Stomach (tissue), 19 donors: ENCODE measurements at places on chromosomes 6 and 20. TPM values are rescaled to one million over a fixed set of nuclear protein-coding genes. Genes with fewer than 3 reads are reported as not detected.

SMIM26 gene
- 112 TPM for total RNA-seq

DNA sequence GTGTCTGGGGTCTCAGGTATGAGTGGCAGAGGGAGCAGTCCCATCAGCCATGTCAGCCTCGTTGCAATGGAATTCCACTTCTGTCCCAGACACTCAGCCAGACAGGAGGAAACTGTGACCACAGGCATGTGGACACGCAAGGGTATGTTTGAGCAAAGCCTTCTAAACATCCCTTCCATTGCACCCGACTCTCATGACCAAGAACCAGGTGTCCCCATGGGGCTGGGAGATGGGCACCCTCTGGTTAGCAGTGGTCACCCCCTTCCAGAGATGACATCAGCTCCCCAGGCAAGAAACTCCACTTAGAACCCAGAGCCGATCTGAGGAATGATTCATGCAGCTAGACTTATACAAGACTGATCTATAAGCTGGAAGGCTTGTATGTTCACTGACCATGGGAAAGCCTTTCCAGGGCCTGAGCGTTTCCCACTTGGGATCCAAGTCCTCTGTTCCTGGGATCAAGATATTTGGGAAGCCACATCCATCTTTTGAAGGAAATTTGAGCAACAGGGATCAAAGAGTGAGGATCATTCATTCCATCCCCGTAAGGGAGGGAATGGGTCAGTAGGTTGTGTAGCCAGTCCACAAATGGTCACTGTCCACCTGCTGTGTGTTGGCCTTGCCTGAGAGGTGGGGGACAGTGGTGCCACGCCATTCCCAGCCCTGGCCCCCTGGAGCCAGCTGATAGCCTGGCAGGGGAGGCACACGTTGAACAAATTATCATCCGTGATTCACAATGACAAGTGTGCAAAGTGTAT is 3.9 kb upstream of the MRGBP start:
- DNase-seq = no peak

DNA sequence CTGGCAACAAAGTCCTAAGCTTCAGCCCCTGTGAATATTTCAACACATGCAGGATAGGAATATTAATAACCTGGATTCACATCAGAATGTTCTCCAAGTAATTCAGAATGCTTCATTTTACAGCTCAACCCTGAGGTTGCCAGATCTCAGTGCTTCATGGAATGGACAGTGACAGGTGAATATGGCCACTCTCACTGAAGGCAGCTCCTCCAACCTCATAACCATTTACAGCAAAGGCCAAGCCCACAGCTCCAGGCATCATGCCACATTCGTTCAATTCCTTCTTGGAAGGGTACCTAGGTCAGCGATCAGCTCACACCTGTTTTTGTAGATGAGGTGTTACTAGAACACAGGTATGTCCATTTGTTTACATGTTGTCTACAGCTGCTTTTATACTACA is 17.1 kb downstream of the CLIC5 start:
- DNase-seq = no peak

- peak; percentile 86 for DNase-seq
Observed at GRCh38 chr20:45293041-45294002, 13.3 kb upstream of the RBPJL start.

PDE10A gene
- 23.7 TPM for total RNA-seq

GRCh38 chr6:166143011-166143410 is 24.6 kb downstream of the TBXT start:
- DNase-seq = peak; percentile 60

RAD21L1 gene
- total RNA-seq = not detected

- no peak for DNase-seq
Observed at GRCh38 chr6:134452906-134453305, 135.0 kb upstream of the SGK1 start.

PLCB4 gene
- 23.2 TPM for total RNA-seq

GFOD1 gene
- 17.1 TPM for total RNA-seq

DNA sequence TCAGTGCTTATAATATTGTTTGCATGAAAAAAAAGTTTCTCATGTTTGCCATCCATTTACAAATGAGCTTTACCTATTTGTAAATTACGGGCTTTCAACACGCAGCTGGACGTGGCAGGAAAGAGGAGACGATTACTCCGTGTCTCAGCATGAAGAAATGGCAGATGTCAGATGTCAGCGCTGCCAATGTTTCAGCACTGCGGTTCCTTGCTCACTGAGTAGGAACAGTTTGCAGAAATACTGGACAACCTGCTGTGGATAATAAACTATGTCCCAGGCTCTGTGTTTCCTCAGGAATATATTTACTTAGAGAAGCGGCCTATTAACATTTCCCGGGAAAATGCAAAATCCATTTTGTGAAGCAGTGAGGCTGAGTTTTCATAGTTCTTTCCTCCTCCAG is 22.7 kb downstream of the RAMACL start:
- no peak for DNase-seq

- no peak for DNase-seq
Observed at GRCh38 chr6:79985128-79985527, 19.3 kb upstream of the TTK start.

- DNase-seq = no peak
Observed at GRCh38 chr6:19515939-19516338, 321.2 kb upstream of the ID4 start.

DNA sequence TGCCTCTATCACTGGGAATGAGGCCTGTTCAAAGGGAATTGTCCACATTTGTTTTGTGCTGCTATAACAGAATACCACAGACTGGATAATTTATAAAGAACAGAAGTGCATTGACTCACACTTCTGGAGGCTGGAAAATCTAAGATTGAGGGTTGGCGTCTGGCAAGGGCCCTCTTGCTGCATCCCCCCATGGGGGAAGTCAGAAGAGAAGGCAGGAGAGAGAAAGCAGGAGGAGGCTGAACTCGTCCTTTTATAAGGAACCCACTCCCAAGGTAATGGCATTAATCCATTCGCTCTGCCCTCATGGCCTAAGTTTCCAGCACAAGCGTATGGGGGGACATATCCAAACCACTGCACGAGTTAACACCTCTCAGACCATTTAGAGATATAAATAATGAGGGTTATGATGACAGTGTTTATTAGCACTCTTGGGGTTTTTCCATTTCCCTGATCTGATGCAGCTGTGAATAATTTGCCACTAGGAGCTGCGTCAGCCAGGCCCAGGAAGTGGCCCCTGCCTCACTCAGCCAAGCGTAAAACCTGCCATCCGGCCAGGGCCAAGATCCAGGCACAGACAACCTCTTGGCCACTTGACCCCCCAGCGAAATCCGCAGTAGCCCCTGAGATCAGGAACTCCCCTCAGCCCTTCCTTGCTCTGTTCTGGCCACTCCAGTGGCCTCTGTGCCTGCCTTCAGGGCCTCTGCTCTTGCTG is 14.2 kb upstream of the SLCO4A1 start:
- DNase-seq = peak; percentile 64

CDH4 gene
- not detected for total RNA-seq

DNA sequence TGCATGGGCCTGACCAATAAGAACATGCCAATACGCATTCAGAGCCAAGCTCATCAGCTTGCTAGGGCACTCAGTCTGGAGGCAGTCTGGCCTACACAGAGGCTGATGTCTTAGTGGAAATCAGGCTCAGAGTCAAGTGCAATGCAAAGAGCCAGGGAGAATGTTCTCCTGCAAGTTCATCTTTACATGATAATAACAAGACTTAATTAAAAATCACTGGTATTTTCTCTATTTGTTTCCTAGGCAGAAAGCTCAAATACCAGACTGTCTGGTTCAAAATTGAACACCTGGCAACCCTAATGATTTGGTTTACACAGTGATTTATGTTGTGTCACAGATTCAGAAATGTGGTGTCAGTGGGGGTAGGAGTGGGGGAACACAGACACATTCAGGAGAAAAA is 689.3 kb upstream of the FLRT3 start:
- DNase-seq = no peak

LY6G5C gene
- not detected for total RNA-seq

GRCh38 chr6:109447878-109448555 is 7.5 kb downstream of the SMPD2 start:
- peak; percentile 24 for DNase-seq

GRCh38 chr6:99189823-99190721 is 159.4 kb downstream of the FAXC start:
- DNase-seq = no peak

DNA sequence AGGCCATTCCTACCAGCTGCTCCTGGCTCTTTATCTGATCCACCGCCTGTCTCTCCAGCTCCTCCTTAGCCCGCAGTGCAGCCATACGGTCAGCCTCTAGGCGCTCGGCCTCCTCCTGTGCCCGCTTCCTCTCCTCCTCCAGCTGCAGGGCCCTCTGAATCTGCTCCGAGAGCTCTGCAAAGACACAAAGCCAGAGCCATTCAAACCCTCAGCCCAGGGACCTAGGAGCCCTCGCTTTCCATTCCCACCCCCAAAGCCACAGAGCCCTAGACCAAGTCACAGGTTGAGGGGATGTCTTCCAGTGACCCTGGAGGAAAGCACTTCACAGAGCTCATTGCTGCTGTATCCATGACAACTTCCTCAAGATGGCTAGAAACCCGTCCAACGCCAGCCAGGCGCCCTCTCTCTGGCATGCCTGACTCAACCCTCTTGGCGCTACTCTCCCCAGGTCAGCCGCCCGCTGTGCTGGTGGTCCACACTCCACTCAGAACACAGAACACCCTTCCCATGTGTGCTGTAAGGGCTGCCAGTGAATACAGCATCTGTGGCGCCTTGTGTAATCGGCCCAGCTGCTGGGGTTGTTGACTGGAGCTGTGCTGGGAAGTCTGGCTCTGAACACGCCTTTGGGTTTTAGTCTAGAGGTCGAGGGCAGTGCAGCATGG is 49.3 kb downstream of the EZR start:
- DNase-seq = no peak

- DNase-seq = no peak
Observed at GRCh38 chr6:46440141-46440540, 51.1 kb downstream of the RCAN2 start.

PPP1R16B gene
- 13.3 TPM for total RNA-seq

GRCh38 chr20:24755411-24755922 is 193.6 kb upstream of the CST7 start:
- DNase-seq = peak; percentile 63

DNA sequence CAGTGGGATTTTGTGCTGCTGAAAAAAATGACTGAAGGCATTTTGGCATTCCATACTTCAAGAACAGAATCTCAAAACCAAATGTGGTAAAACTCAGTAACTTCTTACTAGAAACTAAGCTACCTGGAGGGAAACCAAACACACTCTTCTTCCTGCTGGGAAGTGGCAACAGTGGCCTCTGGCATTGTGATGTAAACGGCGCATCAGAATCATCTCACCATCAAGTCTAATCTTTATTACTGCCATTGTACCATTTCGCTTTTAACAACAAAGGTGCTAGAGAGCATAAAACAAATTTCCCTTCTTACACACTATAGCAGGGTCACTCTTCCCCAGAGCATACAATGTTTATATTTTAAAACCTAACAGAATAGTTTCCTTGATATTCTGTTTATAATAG is 101.6 kb upstream of the CEP162 start:
- DNase-seq = no peak

GRCh38 chr6:86331265-86331840 is 606.0 kb upstream of the HTR1E start:
- no peak for DNase-seq

DNA sequence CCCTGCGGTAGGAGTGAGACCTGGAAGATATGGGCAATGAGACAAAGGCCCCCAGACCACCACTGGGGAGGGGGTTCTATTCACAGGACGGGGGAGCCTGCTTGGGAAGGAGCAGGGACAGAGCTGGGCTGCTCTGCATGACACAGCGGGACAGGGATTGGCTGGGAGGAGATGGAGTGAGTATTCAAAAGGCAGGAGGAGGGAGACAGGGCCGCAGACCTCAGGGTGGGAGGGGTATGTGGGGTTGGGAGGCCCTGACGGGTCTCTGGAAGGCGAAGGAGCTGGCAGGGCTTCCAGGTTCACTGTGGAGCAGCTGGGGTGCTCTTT is 60.8 kb upstream of the RPS6KA2 start:
- no peak for DNase-seq

- no peak for DNase-seq
Observed at GRCh38 chr20:44137266-44137801, 49.7 kb downstream of the JPH2 start.

DNA sequence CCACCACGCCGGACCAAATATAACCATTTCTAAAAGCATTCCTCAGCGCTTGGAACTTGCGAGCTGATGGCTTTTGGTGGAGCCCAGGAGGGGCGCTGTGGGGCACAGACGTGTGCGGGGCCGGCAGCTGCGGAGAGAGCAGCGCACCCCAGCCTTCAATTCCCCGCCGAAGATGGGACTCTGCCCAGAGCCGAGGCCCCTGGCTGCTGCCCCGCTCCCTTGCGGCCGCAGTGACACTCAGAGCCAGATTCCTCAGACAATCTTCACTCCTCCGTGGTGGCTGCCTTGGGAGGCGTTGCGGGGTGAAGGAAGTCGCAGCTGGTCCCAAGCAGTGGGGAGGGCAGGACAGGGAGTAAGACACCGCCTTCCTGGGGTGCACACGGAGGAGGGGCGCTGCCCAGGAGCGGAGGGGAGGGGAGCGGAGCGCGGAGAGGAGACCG is 87.7 kb downstream of the TMEM242 start:
- peak; percentile 90 for DNase-seq

DNA sequence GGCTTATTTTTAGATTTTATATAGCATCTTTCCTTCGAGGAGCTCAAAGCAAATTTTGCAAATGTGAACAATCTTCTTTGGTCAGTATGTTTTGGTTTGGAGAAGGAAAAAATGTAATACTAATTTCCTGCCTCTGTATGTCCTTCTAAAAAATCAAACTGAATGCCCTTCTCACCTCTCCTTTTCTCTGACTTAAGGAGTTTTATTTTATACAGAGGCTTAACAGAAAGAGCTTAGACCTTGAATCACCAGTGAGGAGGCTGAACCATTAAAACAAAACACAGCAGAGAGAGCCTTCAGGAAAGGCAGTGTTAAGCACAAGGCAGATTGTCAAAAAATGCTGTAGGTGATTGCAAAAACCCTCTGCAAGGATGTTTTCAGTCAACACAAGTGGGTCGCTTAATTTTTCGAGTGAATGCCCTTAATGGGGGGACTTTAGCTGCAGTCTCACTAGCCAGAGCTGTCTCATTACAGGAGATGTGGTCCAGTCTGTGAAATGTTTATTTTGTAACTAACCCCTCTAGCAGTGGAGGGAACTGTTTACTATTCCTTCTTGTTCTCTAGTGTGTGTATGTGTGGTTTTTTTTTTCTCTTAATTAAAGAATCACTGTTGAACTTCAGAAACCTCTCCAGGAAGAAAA is 481.3 kb upstream of the CITED2 start:
- DNase-seq = no peak

PKIB gene
- 20.3 TPM for total RNA-seq

GRCh38 chr6:79669766-79670165 is 38.6 kb downstream of the SH3BGRL2 start:
- DNase-seq = no peak

GRCh38 chr20:7346562-7346961 is 579.1 kb downstream of the BMP2 start:
- DNase-seq = no peak

DNA sequence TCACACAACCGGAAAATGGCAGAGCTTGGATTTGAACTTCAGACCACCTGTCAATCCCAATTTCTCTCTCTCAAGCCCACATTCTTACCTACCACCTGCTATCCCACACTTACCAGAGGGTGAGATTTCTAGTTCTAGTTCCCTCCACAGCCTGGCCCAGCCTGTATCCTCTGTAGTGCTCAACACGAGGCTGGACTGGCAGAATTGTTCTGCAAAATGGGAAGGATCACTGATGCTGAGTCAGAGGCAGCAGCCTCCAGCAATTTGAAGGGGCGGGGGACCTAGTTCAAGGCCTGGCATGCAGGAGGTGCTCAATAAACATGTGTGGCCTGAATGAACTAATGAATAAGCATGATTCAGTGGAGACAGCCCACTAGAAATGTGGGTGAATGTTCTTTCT is 53.6 kb upstream of the TTPAL start:
- no peak for DNase-seq
